ENCODE measurements at places on chromosomes 12 and 14.

DNA sequence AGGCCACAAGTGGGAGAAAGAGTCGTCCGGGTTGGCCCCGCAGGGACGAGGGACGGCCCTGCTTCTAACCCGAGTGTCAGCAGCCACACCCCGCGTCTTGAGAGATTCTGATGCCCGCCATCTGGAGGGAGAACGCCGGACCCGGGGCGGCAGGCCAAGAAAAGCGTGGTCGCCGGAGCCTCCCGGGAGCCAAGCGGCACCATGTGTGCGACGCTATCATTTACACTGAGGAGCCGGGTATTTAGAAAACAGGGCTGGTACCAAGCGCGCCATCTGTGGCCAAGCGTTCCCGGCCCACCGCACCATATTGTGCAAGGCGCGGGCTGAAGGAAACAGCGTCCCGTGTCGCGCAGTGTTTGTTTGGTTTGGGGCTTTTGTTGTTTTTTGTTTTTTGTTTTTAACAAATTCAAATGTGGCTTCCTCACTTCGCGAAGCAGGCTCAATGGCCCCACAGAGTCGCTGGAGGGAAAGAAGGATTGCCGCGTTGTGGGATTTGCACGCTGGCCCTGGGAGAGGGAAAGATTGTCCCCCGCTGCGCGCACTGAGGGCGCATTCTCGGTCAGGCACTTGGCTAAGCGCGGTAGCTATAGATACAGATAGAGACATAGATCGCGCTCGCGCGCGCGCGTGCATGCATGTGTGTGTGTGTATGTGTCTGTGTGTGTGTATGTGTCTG, 153.8 kb downstream of the BCL11B start:
- DNase-seq: no peak

DNA sequence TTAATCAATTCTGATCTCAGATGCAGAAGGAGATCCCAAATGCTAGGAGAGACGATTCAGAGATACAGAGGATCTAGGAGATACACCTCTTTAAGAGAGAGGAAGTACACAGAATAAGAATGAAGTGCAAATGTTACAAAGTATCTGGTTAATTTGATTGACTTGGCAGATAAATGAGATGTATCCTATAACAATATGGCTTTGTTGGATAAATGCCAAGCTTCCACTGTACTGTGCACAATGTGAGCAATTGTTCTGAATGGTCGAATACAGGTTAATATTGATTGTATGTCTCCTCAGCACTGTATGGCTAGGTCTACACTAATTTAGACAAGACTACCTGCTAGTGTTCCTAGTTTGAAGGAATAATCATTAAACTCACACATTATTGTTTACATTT, 119.6 kb upstream of the PTPRB start:
- DNase-seq: no peak

DNA sequence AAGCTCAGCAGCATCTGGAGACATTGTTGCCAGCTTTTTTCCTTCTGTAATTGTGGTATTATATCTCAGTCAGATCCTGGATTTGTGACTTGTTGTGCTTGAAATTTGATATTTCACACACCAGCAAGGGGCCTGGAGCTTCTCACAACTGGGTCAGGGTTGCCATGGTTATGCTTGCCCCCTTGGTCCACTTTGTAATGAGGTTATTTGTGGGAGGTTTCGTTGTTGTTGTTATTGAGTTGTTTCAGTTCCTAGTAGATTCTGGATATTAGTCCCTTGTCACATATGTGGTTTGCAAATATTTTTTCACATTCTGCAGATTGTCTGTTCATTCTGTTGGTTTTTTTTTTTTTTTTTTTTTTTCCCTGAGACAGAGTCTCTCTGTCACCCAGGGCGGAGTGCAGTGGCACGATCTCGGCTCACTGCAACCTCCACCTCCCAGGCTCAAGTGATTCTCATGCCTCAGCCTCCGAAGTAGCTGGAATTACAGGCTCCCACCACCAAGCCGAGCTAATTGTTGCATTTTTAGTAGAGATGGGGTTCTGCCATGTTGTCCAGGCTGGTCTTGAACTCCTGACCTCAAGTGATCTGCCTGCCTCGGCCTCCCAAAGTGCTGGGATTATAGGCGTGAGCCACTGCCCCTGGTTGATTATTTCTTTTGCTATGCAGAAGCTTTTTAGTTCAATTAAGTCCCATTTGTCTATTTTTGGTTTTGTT, 80.6 kb upstream of the ETV6 start:
- no peak for DNase-seq

DNA sequence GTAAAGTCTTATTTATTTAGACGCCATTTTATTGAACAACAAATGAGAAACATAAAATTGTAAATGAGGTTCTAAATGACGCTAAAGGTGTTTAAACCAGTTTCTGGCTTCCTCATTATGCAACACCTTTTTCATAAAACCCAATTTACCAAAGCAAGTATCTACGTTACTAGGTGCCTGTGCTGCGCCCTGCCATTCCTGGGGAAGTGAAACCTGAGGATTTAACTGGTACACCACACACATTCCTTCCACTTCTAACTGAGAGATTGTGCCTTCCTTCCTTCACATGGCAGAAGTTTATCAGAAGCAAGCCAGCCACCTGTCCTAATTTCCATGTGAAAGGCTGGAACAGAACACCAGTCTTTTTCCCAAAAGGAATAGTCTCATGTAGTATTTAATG, 40.3 kb upstream of the GCH1 start:
- DNase-seq: no peak

GRCh38 chr14:33915682-33916081, 35.2 kb downstream of the EGLN3 start:
- no peak for DNase-seq

DNA sequence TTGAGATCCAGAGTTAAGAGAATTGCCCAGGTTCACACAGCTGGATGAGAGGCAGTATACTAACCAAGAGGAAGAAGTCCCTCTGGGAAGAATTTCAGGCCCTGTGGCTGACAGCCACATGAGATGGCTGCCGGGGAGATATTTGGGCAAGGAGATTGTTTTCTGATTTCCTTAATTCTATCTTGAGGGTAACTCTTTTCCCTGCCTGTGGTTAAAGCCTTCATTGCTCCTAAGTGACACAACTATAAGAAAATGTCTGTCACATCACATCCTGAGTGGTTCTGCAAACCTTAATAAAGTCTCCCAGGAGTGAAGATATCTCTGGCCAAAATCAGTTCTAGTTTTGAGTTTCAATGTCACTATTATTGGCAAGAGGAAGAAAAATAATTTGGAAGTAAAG, 9.6 kb downstream of the ARHGDIB start:
- DNase-seq: no peak

GRCh38 chr14:103157969-103158368, 34.7 kb downstream of the TNFAIP2 start:
- no peak for DNase-seq

- no peak for DNase-seq
Measured at GRCh38 chr14:78286210-78286609, 116.0 kb downstream of the NRXN3 start.

- no peak for DNase-seq
Measured at GRCh38 chr12:95990136-95990535, 6.0 kb downstream of the HAL start.

DNA sequence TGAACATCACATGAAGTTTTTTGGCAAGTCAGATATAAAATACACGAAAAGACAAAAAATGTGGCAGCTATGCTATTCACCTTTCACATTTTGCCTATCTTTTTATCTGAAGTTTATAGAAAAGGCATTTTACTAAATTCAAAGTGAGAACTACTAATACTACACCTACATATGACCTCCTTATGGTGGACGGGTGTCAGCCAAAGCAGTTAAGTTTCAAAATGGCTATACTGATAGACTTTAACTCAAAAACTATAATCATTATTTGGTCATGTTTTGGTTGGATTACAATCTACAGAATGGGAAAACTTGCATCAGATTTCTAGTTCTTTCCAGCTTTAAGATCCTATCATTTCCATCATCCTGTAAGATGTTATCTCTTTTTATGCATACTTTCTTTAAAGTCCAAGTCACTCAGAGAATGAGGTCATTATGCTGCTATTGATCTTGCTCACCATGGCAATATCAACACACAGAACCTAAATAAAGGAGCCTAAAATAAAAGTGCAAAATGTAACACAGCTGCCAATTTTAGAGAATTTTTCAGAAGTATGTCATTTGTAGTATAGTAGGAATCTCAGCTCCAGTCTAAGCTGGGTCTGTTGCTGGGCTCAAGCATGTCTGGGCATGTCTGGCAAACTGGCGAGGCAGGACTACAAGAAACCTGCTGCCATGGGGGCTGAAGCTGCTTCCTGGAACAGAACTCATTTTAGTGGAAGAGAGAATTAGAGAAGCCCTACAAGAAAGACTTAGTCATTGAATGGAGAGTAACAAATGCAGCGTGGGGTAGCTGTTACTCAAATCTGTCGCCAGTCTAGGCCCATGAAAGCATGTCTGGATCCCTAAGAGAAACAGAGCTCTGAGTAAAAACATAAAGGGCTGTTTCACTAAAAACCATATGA, 7.6 kb upstream of the AEBP2 start:
- DNase-seq: peak; percentile 6

GRCh38 chr12:2756756-2757155, 38.0 kb upstream of the FKBP4 start:
- DNase-seq: no peak

GRCh38 chr12:100995201-100995600, 200.6 kb downstream of the ANO4 start:
- DNase-seq: no peak

DNA sequence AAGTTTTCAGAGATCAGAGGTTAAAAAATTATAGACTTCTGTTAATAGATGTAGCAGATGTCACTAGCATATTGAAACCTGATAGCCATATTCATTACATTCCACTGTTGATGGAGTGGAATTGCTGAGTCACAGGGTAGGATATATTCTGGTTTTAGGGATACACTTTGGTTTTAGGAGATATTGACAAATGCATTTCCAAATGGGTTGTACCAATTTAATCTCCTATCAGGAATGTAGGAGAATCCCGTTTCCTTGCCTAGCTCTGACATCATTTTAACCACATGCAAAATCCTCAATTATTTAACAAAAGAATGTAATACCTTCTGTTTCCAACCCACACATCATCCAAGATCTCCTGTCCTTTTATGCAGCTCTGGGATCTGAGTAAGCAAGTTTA, 30.7 kb upstream of the ESR2 start:
- DNase-seq: no peak

GRCh38 chr12:108609537-108610335, 11.9 kb upstream of the TMEM119 start:
- no peak for DNase-seq

GRCh38 chr12:3119756-3120601, 42.8 kb downstream of the TSPAN9 start:
- DNase-seq: no peak

DNA sequence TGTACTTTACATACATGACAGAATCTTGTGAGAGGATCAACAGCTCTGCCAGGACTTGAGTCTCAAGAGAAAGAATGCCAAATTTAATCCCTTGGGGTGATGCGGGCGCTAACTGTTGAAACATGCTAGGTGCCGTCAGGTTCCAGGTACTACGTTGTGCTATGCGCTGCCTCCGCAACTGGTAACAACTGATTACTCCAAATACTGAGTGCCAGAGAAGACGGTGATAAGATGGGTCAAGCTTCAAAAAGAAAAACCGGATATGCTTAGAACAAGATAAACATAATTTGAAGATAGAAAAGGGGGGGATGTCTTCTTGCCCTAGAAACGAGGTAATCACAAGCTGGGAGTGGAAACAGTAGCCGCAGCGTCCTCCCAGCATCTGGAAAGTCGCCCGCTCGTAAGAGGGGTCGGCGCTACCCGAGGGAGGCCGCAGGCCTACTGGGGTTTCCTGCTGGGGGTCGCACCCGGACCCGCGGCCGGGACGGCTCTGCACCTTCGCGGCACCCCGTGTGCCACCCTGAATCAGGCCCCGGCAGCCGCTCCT, 678 bp downstream of the ZBTB25 start:
- no peak for DNase-seq
